Suprapubic skin (tissue), 4 donors: ENCODE measurements at places on chromosomes 4 and X.

DNA sequence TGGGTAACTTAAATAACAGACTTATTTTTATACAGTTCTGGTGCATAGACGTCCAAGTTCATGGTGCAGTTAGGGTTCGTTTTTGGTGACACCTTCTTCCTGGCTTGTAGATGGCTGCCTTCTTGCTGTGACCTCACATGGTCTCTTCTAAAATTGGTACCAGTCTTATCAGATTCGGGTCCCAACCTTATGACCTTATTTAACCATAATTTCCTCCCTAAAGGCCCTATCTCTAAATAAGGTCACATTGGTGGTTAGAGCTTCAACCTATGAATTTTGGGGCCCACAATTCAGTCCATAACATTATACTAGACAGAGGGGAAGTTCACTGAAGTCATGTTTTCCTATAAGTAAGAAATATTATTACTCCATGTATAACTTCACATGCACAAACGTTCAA is 128.0 kb downstream of the CFAP299 start:
- DNase-seq = no peak

DNA sequence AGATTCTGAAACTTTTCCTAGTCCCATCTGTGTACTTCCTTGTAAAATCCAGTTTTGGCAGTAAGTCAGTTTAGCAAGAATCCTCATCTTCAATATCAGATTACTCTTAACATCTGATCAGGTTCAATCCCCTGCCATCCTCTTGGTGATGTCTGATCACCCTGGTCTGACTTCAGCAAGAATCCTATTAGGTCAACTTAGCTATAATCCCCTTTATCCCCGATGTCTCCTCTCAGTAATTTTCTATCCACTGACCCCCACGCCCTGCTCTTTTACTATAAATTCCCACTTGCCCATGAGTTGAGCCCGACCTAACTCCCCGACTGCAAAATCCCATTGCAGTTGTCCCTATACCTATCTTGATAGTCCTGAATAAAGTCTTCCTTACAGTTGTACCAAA is 57.9 kb upstream of the PRSS48 start:
- DNase-seq = no peak

GRCh38 chr4:102103368-102103767 is 241.9 kb downstream of the SLC39A8 start:
- no peak for DNase-seq

DNA sequence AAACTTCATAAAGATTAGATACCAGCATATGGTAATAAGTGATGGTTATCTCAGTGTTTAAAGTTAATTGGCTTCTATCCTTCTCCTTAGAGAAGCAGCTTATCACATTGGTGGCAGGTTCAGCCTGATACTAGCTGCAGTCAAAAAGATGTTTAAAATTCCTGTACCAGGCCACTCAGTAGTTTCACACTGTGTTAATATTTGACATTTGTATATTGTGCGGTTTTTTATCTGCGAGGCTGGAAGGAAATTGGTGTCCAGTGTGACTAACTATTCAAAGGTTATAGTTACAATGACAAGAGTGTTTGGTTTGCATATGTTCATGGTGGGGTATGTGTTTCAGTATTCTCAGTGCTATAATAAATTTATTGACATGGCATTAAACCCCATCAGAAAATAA is 27.5 kb upstream of the TBC1D8B start:
- DNase-seq = no peak

- DNase-seq = no peak
These were observed 205.1 kb downstream of the STPG2 start for GRCh38 chr4:97938141-97938540.

GRCh38 chrX:81201671-81202455 is at the start of the genes HMGN5 and SH3BGRL:
Gene HMGN5, minus strand, starts transcription at chrX:81201913. Its CDS starts 80,364 bp downstream, at chrX:81121549.
Gene SH3BGRL, plus strand, starts transcription at chrX:81202102. Its CDS starts 99 bp downstream, at chrX:81202201.
- peak; percentile 82 for DNase-seq

DNA sequence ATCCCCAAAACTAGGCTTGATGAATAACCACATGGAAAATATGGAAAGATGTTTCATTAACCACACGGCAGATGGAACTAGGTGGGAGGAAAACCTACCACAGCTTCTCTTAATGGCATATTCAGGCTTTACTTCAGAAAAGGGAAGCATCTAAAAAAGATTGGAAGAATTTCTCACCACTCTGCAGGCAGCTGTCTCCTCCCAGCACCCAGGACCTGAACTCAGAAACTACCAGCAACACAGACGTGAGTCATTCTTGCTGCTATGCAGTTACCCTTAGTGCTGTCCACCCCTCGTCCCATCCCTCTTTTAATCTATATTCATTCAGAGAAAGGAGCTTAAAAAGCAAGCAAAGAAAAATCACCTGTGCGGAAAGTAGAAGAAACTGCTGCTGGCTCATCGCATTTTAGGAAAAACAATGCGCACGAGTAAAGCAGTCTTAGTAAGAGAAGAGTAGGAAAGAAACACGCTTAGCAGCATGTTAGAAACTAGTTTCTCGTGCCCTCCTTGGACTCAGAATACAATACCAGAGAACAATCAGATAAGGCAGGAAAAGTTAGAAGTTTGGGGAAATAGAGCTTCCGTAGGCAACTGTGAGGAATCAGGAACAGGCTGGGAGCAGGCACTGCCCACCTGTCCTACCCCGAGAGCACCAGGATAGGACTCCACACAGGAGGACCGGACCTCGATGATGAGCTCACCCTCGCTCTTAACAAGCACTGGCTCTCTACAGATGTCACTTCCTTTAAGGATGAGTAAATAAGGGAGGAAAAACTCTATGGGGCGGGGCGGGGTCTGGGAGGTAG is 48.1 kb upstream of the ENPP6 start:
- no peak for DNase-seq

GRCh38 chr4:170400361-170400760 is 310.6 kb upstream of the AADAT start:
- DNase-seq = no peak

DNA sequence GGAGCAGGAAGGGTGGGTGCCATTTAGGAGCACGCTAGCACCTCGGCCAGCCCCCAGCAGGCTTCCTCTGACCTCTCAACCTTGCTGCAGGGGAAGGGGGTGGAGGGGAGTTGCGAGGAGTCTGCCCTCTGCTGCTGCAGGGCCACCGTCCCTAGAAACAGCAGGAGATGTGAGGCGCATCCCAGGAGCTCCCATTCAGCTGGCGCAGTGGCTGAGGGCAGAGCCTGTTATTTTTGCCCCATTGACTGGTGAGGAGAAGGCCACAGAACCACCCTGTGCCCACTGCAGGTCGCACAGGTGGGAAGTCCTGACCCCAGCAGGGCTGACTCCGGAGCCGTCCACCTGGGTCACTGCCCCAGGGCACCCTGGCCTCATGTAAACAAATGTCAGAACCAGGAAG is 8.0 kb downstream of the PDE6B start:
- DNase-seq = no peak

- no peak for DNase-seq
These were observed 378.5 kb downstream of the KLHL4 start for GRCh38 chrX:87896057-87896456.

DNA sequence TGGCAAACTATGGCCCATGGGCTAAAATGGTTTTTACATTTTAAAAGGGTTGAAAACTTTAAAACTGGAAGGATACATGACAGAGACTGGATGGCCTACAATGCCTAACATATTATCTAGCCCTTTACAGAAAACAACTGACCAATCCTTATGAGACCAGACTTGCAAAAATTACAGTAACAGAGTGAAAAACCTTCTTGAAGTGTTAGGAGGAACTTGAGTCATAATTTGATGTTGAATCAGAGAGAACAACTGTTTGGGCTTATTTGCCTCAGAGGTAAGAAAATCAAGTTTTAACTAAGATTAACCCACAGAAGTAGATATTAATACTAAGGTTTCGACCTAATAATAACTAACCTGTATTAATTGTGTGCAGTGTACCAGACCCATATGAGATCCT is 12.4 kb upstream of the NAP1L5 start:
- DNase-seq = no peak

GRCh38 chr4:144547678-144548298 is 98.2 kb upstream of the HHIP start:
- no peak for DNase-seq

DNA sequence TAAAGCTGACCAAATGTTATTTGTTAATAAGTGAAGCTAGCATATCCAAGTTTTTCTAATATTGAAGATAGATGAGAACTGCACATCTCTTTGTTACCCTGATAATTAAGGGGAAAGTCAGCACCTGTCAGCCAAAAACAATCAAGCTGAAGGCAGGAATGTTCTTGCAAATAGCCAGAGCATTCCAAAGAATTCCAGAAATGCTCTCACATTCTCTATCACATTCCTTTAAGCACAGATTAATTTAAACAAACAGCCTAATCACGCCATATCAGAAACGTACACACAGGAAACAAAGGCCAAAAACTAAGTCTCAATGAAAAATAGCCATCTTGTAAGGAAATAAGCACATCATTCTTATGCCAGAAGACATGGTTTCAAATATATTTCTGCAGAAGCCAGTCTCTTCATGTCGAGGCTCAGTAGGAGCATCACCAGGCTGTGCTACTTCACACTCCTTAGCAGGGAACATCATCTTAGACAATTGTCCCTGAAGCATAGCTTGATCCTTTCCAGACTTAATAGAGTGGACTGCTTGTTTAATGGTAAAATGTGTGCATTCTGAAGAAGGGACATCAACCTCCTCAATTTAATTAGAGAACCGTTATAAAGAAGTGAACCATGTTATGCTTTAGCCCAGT is 252.9 kb upstream of the TTC29 start:
- DNase-seq = no peak

DNA sequence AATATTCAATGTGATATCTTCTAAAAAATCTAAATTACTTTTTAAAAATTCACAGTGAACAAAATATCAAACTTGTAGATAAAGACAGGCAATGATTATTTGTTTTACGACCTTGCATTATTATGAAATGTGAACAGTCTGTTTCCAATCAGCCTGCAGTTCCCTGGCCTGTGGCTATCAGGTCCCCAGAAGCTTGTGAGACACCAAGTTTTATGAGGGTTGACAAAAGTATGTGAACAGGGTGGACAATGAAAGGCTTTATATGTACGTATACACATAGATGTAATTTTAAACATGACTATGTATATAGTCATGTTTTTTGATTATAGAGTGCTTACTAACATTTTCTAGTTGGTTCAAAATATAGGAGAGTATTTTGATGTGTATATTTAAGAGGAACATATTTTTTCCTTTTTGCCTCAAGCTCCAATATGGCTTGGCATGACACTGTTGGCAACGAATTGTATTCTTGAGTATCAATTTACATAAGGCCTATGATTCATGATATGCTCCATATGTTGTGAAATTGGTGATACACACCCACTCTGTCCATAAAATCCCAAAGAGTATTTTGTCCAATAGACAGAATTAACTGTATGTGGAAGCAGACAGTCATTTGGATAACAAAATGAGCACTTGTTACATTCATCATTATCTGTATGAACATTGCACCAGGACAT is 55.7 kb downstream of the BTC start:
- DNase-seq = no peak

- no peak for DNase-seq
These were observed 15.5 kb upstream of the CYLC1 start for GRCh38 chrX:83845397-83845796.

- no peak for DNase-seq
These were observed 36.0 kb upstream of the COX7B2 start for GRCh38 chr4:46945062-46945461.

DNA sequence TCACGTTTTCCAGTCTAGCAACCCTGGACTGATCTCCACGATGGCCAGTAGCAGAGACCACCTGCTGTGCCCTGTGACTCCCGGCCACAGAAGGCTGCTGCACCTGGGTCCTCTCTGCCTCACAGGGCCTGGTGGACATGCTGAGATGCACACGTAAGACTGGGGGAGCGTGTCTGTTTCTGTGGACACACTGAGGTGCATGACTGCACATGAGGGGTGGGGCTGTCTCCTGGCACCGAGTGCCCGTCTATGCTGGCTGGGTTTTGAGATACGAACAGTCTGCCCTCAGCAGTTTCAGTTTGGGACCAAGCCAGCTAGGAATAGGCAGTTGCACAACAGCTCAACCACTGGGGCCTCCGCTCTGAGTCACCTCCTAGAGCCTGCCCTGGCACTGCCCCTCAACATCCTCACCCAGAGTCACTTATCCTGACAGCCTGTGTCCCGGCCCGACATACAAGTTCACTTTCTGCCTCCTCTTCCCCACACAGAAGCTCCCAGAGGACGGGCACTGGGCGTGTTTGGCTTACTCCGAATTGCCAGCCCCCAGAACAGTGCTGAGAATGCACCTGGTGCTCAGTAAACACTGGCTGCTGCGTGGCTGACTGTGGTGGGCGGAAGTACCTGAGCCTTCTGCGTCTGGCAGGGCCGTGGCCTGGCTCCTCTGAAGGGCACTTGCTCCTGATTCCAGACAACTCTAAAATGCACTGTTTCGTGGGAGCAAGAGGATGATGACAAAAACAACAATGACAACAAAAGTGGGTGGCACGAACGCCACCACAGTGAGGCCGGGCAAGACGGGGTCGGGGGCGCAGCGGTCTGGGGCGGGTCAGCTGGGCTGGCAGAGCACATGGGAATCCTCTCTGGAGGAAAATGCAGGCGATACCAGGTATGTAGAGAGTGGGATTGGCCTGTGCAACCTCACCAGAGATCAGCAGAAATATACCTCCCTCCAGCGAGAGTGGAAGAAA is 30.9 kb downstream of the RNF212 start:
- peak; percentile 88 for DNase-seq
